ENCODE measurements at places on chromosomes 1 and 21.

- no peak for DNase-seq
Measured at GRCh38 chr1:176551146-176551545, 88.2 kb downstream of the PAPPA2 start.

GRCh38 chr1:212760126-212760823 lies 31.3 kb downstream of the NSL1 start:
- DNase-seq: no peak

DNA sequence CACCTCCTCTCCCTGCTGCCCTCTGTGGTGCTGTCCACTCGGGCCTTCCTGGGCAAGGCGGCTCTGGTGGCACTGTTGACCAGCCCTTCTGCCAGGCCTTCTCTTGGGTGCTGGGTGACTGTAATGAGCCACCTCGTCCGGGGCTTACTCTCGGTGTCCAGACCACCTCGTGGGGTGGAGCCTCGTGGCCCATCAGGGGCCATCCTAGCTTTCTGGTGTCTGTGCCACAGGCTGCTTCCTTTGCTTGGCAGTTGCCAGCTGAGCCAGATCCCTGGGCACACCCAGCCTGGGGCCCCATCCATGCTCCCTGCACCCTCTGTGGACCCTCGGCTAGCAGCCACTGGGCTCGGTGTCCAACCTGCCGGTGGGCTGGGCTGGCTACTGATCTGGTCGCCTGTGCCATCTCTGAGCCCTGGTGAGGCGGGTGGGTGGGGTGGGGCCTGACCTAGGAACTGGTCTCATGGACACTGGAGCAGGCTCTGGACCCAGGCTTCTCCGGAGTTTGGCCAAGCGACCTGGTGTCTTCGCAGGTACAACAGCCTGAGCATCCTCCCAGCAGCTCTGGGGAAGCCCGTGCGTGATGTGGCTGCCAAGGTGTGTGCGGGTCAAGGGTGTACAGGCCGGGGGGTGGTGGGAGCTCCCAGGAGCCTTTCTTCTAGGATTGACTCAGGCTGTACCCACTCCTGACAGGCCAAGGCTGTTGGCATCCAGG lies 1.4 kb downstream of the PRXL2B start:
- no peak for DNase-seq

DNA sequence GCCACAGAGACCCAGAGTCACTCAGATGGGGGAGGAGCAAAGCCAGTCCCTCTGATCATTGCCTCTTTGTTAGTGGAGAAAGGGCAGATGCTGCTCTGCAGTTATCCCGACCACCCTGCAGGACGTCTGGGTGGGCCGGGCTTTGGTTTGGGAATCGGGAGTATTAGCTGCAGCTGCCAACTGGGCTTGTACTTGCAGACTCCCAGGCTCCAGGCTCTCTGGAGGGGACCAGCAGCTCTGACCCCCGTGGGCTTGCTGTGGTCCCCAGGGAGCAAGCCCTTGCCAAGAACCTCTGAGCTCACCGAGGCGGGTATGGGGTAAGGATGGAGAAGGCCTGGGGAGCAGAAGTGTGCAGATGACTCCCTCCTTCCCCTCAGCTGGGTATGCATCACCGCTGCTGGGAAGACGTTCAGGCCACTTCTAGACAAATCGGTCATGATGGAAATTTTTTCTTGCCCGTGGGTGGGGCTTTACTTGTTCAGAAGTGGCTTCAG lies 21.6 kb downstream of the MAPKAPK2 start:
- DNase-seq: no peak

DNA sequence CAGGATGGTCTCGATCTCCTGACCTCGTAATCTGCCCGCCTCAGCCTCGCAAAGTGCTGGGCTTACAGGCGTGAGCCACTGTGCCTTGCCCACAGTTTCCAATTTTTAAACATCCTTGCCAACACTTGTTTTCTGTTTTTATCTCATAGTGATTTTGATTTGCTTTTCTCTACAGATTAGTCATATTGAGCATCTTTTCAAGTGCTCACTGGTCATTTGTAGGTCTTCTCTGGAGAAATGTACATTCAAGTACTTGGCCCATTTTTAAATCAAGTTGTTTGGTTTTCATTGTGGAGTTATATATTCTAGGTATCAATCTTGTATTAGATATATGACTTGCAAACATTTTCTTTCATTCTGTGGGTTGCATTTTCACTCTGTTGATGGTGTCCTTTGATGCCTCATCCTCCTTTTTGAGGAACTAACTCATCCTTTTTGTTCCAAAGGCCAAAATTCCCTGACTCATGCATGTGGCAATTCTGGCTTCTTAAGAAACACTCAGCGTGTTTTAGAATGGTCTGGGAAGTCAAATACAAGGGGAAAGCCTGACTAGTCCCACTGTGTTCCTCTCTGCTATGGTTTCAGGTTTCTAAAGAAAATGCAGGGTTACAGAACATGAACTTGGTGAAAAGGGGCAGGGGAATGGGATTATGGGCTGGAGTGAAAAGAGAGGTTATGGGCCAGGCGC lies 37.3 kb downstream of the PTAFR start:
- no peak for DNase-seq

DNA sequence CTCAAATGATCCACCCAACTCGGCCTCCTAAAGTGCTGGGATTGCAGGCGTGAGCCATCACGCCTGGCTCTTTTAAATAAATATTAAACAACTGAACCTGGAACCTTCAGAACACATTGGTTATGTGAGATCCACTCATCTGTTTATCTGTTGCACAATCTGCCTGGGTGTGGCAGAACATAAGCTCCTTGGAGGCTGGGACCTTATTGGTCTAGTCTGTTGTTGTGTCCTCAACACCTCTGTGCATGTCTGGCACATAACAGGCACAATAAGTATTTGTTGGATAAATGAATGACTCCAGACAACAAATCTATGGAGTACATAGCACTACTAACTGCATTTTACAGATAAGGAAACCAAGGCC lies 4.1 kb upstream of the NBL1 start:
- no peak for DNase-seq

- no peak for DNase-seq
Measured at GRCh38 chr1:37601441-37601840, 5.7 kb upstream of the GNL2 start.

GRCh38 chr1:56798053-56798471 lies 21.1 kb downstream of the FYB2 start:
- DNase-seq: no peak

GRCh38 chr1:29002792-29003191 lies 88.4 kb downstream of the EPB41 start:
- no peak for DNase-seq

DNA sequence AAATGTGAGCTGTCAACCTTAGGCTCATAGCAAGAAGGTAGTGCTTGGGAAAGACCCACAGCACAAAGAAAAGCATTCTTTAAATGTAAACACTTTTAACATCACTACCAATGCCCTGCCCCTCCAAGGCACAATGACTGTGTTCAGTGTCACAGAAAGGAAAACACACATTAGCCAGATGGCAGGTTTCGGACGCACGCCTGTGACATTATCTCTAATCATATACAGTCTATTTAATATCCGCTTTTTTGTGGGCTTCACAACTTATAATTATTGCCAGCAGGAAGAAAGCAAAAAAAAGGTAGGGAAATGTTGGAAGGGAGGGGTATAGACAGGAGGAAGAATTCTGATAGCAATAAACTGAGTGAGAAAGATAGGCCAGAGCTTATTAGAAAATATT lies 112.4 kb upstream of the BEND5 start:
- no peak for DNase-seq

DNA sequence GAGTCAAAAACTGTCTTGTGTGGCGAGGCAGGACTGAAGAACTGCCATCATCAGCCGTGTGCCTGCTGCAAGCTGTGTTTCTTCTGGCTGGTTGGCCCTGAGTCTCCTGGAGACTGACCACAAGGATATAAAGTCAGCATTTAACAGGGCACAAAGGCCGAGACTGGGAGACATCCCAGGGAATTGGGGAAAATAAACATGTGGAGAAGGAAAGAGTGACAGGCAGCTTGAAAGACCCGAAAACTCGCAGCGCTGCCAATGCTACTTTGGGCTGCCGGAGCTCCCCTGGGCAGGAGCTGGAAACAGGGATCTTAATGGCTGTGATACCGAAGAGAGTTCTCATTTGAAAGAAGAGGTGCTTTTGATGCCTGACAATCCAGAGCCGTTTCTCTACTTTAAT lies 125.3 kb upstream of the HMGB4 start:
- no peak for DNase-seq

- no peak for DNase-seq
Measured at GRCh38 chr1:121519042-121519755, 334.4 kb downstream of the SRGAP2C start.

GRCh38 chr21:32206631-32207405 lies 72.0 kb downstream of the MIS18A start:
- DNase-seq: no peak

DNA sequence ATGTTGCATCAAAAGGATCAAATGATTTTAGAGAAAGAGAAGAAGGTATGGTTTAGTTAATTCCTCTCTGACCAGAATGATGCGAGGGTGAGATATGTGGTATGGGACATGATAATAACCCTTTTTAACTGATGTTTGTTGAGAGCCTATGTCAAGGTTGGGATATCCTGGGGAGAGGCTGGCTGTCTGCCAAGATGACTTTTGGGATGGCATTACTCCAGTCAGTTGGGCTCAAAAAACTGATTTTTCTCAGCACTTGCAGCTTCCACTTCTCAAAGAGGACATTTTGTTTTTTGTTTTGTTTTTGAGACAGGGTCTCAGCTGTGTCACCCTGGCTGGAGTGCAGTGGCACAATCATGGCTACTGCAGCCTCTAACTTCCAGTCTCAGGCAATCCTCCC lies 17.7 kb upstream of the STX12 start:
- DNase-seq: no peak

DNA sequence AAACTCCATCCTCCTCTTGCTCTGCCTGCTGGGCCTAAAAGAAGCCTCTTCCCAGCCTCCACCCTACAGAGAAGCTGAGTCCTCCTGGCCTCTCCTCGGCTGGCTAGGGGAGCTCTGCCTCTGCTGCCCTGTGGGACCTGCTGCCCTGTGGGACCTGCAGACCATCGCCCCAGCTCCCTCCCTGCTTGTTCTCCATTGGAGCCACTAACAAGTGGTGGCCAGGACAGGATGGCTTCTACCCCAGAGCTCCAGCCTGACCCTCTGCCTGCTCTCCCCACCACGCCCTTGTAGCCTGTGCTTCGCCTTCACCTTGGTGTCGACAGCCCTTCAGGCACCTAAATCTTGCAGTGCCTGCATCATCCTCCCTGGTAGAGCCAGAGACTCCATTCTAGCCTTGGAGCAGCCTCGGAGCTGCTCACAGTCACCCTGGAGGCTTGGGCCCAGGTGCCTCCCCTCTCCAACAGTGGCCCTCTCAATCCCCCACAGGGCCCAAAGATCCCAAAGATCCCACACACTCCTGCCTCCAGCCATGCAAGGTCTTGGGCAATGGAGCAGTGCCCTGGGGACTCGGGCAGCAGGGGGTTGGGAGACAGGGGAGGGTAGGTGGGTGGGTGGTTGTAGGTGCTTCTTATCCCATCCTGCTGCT lies 3.0 kb downstream of the EPS8L3 start:
- no peak for DNase-seq

- DNase-seq: no peak
Measured at GRCh38 chr21:37855647-37856625, 60.3 kb downstream of the KCNJ6 start.

DNA sequence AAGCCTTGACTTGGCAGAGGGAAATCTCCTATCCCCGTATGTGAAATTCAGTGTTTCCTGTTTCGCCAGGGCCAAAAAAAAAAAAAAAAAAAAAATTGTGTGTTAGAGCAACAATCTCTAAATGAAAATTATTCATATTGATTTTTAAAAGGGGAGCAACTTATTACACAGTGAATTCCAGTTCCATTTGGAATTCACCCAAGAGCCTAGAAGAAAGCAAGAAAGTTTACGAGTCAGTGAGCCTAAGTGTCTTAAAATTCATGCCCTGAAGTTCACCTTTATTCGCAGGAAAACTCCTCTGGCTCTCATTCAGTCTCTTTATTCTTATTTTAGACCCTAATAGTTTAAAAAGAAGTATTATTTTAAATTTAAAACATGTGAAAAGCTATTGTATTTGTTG lies 42.1 kb upstream of the HUNK start:
- no peak for DNase-seq

GRCh38 chr1:60622486-60622885 lies 459.9 kb upstream of the NFIA start:
- no peak for DNase-seq

DNA sequence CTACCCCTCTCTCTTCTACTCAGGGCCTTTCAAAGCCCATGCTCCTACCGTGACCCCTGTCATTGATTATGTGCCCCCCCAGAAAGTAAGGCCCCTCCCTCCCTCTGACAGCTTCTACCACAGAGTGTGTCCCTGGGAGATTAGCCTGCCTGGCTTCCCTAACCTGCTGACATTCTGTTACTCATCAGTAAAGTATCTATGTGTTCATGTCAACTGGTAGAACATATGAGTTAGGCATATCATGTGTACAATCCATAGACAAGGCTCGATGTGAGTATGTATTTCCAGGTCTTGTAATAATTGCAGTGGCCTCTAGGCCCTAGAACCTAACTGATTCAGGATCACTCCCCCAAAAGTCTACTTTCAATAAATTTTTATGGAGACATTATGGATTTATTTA lies 120.0 kb downstream of the GIPC2 start:
- no peak for DNase-seq

GRCh38 chr1:233082778-233083550 lies 132.6 kb downstream of the NTPCR start:
- no peak for DNase-seq

GRCh38 chr1:55211863-55212262 lies 3.3 kb downstream of the USP24 start:
- DNase-seq: no peak

DNA sequence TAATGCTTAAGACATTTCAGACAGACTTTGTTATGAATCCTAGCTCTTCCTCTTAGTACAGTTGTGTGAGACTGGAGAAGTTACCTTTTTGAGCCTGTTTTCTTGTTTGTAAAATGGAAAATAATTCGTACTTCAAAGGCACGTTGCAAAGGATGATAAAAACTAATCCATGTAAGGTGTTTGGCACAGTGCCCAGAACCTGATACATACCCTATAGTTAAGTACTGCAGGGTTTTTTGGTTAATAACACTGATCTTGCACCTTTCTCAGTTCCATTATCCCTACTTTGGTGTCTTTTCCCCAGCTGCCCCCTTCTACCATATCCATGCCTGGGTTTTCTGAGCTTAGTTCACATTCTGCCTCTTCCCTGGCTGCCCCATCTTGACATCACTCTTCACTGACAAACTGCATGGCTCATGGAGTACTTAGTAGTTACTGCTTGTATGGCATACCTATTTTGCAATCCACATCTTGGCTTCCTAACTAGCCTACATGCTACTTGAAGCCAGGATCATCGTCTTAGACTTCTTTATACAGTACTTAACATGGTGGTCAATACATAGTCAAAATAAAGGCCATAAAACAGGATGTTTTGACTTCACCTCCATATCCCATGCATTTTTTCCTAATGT lies 10.1 kb downstream of the CCDC185 start:
- DNase-seq: no peak

DNA sequence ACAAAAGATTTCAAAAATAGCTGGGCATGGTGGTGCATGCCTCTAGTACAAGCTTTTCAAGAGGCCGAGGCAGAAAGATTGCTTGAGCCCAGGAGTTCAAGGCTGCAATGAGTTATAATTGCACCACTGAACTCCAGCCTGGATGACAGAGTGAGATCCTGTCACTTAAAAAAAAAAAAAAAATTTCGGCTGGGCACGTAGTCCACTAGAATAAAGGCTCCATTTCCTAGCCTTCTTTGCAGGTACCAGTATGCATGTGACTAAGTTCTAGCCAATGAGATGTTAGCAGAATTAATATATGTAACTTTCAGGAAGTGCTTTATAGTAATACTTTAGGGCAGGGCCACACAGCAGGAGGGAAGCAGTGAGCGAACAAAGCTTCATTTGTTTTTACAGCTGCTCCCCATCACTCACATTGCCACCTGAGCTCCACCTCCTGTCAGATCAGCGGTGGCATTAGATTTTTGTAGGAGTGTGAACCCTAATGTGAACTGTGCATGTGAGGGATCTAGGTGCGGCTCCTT lies 28.8 kb upstream of the SYDE2 start:
- no peak for DNase-seq

Data from SW 1271 (cell line).